ENCODE measurements at places on chromosomes 1 and 21.

DNA sequence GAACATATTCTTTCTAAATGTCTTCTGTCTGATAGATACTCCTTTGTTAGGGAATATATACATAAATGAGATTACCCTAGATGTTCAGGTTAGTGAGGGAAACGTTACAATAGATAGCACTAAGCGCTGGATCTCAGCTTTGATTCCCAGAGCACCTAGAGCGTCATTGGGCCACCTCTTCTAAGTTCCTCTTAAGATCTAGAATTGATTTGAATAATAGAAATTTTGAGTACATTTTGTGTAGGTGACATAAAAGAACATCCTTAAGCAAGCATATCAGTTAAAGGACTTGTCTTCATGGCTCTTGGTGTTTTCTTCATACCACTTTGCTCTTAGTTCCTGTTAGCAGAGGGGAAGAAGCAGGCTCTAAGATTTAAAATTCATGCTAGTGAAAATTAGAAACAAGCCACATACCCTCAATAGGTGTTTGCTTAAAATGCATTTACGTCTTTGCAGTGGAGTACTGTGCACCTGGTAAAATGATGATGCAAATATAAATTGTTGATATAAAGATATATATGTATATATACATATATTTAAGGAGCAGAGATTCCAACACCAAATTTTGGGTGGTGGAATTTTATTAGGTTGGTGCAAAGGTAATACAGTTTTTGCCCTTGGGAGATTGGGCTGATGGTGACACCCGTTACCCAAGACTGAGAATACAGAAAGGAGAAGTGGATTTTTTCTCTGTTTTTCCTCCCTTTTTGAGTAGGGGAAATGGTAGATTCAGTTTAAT, 47.1 kb downstream of the DYRK1A start:
- no peak for DNase-seq

DNA sequence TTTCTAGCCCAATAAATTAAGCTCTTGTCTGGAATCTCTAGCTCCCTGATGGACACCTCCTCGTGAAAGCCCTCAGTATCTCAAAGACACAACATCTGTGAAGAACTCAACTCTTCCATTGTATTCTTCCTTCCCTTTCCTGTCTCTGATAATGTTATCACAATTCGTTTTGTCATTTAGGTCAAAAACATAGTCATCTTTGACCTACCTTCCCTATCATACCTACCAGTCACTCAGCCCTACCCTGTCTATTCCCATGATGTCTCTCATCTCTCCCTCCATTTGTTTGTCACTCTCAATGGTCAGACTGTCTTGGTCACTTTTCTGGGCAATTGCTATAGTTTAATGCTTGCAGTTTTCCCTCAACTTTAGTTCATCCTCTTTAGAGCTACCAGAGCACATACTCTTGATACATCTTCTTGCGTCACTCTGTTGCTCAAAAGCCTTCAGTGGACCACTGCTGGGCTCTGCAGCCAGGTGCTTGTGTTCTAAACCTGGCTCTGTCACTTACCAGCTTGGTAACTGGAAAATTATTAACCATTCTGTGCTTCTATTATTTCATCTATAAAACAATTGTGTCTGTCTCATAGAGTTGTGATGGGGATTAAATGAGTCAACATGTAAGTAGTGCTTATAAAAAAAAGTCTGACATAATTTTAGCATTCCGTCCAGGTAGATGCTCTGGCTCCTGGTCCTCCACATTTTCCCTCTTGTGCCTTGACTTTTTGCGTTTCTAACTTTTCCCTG, 39.6 kb downstream of the DDR2 start:
- DNase-seq = no peak

DNA sequence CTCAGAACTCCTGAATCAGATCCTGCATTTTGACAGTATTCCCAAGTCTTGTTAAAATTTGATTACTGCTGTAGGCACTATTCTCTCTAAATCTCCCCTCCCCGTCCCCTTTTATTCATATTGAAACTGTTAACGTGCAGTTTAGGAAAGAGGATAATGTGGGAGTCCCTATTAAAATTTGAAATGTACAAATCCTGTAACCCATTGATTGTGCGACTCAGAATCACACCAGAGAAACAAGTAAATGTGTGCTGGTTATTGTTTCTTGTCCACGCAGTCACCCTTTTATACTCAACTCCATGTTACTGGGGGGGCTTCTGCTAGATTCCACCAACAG, 584 bp upstream of the LTN1 start:
- no peak for DNase-seq

- no peak for DNase-seq
Observed at GRCh38 chr1:41465741-41466140, 18.7 kb downstream of the EDN2 start.

DNA sequence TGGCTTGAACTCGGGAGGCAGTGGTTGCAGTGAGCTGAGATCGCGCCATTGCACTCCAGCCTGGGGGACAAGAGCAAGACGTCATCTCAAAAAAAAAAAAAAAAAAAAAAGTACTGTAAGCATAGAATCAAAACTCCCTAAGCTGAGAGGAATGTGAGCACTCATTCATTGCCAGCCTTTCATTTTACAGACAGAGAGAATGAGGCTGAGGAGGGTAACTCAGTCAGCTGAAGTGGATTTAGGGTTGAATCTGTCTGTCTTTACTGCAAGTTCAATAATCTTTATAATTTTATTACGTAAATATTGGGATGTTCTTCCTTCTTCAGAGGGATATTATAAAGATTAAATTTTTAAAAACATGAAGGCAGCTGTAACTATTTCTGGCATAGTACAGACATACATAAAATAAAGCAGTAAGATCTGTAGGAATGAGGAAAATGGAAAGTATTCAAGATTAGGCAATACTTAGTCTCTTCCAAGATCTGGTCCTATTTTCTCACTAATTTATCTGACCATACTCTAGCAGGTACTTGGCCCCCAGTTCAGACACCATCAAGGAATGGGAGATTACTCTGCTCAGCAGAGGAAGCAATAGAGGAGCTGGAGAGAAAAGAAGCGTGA, 24.1 kb upstream of the MNDA start:
- no peak for DNase-seq
